ENCODE measurements at places on chromosomes 11 and 22. TPM values are rescaled to one million over a fixed set of nuclear protein-coding genes. Genes with fewer than 3 reads are reported as not detected.

DNA sequence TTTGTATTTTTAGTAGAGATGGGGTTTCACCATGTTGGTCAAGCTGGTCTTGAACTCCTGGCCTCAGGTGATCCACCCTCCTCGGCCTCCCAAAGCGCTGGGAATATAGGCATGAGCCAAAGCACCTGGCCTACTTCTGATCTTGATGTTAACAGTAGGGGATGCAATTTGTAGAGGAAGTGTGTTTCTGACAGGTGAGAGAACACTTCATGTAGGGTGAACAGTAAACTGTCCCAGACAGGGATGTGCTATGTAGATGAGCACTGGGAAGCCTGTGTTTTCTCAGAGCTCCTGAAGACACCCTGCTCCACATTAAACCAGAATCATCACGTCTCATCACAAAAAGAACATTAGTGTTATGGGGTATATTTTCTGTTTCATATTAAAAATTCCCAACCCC, 45.1 kb downstream of the UBASH3B start:
- H3K4me1 ChIP-seq = peaks cover 31% of the 10 kb centered on the region
- H3K4me3 ChIP-seq = no peak overlapping the region
- no peak for DNase-seq
- no peak overlapping the region for H3K27ac ChIP-seq

GRCh38 chr11:10476927-10477689, 22.0 kb downstream of the AMPD3 start:
- H3K27me3 ChIP-seq = no peaks in the 10 kb centered on the region
- H3K27ac ChIP-seq = no peak overlapping the region
- H3K4me1 ChIP-seq = peaks cover 14% of the 10 kb centered on the region
- H3K4me3 ChIP-seq = no peak overlapping the region
- no peak for DNase-seq
- peaks cover 42% of the 10 kb centered on the region for H3K36me3 ChIP-seq

The BIK gene
- total RNA-seq = 2.3 TPM

DNA sequence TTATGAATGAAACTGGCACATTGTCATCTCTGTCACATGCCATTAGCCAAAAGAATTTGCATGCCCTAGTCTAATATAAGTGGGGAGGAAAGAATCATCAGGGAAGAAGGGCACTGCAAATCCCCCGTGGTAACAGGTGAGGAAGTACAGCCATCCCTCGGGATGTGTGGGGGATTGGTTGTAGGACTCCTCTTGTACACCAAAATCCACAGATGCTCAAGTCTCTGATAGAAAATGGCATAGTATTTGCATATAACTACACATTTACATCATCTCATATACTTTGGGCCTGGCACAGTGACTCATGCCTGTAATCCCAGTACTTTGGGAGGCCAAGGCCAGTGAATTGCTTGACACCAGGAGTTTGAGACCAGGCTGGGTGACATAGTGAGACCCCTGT, 109.7 kb downstream of the HIPK3 start:
- H3K27ac ChIP-seq = no peak overlapping the region
- no peaks in the 10 kb centered on the region for H3K36me3 ChIP-seq
- peaks cover 18% of the 10 kb centered on the region for H3K27me3 ChIP-seq
- no peak for DNase-seq

DNA sequence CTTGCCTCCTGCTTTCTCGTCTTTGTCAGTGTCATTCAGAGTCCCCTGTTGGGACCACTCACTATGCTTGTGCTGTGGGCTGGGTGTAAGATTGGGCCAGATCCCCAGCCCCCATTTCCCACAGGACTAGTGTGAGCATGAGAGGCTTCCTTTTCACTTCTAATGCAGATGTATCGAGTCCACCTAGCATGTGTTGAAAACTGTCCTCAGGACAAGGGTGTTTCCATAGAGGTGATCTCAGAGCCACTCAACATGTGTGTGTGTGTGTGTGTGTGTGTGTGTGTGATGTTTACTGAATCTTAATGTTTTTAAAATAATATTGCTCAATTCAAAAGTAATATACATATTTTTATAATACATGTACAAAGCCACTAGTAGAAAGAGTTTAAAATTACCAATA, 11.4 kb upstream of the CD44 start:
- peaks cover 4% of the 10 kb centered on the region for H3K27me3 ChIP-seq
- H3K4me1 ChIP-seq = peaks cover 53% of the 10 kb centered on the region
- DNase-seq = no peak

The OR2AG1 gene
- not detected for total RNA-seq

The CATSPER1 gene
- total RNA-seq = 0.76 TPM

The SMDT1 gene
- total RNA-seq = 53.9 TPM

- peaks cover 9% of the 10 kb centered on the region for H3K4me1 ChIP-seq
- no peak overlapping the region for H3K4me3 ChIP-seq
These were observed 105.1 kb downstream of the RRAS2 start for GRCh38 chr11:14253840-14254239.

- DNase-seq = no peak
- peaks cover 76% of the 10 kb centered on the region for H3K4me1 ChIP-seq
- no peaks in the 10 kb centered on the region for H3K27me3 ChIP-seq
These were observed 6.2 kb downstream of the PICALM start for GRCh38 chr11:86062719-86063118.

DNA sequence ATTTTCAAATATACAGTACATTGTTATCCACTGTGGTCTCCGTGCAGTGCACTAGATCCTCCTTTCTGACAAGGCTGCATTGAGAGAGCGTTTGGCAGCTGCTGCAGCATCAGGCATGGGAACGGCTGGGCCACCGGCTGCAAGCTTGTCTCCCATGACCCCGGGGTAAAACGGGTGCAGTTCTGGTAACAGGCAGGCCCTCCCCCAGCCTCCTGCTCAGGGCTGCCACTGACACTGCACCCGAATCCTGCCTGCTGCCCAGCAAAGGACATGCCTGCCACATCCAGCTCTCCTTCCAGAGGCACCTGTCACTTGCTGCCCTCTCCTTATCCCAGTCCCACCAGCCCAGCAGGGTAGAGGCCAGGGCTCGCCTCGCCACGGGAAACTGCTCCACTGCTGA, 124.5 kb upstream of the TMEM45B start:
- H3K4me3 ChIP-seq = no peak overlapping the region
- no peak for DNase-seq
- H3K27ac ChIP-seq = no peak overlapping the region
- peaks cover 3% of the 10 kb centered on the region for H3K27me3 ChIP-seq

GRCh38 chr22:26921726-26922125, 264.3 kb downstream of the MIAT start:
- no peak for DNase-seq
- no peaks in the 10 kb centered on the region for H3K4me1 ChIP-seq
- H3K27me3 ChIP-seq = no peaks in the 10 kb centered on the region
- no peak overlapping the region for H3K4me3 ChIP-seq

The PANX2 gene
- 0.36 TPM for total RNA-seq

DNA sequence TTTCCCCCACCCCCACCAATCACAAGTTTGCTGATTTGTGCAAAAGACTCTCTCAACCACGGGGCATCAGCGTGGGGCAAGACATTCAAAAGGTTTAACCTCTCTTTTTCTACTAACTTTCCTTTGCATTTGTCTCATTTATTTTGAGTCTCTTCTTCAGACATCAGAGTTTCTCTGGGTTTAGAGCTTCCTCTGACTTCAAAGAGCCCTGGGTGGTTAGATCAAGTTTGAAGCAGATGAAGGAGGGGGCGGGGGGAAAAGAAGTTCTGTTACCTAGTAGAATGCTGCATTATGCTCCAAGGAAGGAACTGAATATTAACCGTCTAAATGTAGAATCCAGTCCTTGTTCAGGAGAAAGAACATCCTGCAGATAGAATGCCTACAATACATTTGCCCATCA, 24.5 kb downstream of the GAS2 start:
- H3K27me3 ChIP-seq = no peaks in the 10 kb centered on the region
- no peak overlapping the region for H3K4me3 ChIP-seq
- no peaks in the 10 kb centered on the region for H3K36me3 ChIP-seq
- H3K27ac ChIP-seq = no peak overlapping the region

- no peak for DNase-seq
- H3K4me3 ChIP-seq = no peak overlapping the region
- peaks cover 1% of the 10 kb centered on the region for H3K27me3 ChIP-seq
- no peak overlapping the region for H3K27ac ChIP-seq
These were observed 595.3 kb downstream of the OPCML start for GRCh38 chr11:132937016-132937415.

DNA sequence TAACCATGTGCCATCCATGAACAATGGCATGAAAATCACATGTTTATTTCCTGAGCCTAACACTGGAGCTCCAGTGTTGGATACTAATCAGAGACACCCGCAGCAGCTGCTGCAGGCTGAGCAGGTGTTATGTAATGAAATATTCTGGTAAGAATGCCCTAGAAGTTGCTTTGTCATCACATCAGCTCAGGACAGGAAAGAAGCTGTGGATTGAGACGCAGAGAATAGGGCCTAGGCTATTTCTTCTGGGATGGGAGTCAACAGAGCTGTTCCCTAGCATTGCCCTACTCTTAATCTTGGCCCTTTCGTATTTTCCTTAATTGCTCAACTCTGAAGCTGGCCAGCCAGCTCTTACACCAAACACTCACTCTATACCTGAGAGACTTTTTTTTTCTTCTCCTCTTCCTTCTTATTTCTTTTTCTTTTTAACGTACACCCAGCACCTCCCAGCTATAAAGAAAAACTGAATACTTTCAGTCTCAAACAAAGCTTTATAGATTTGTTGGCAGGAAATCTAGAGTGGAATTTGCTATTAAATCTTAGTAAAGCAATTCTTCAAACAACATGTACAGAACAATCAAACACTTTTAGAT, 31.9 kb downstream of the RASSF10 start:
- H3K4me1 ChIP-seq = no peaks in the 10 kb centered on the region
- no peak overlapping the region for H3K4me3 ChIP-seq
- DNase-seq = no peak
- no peaks in the 10 kb centered on the region for H3K36me3 ChIP-seq
- no peak overlapping the region for H3K27ac ChIP-seq
- peaks cover 10% of the 10 kb centered on the region for H3K27me3 ChIP-seq

The ARFIP2 gene
- 53.8 TPM for total RNA-seq

DNA sequence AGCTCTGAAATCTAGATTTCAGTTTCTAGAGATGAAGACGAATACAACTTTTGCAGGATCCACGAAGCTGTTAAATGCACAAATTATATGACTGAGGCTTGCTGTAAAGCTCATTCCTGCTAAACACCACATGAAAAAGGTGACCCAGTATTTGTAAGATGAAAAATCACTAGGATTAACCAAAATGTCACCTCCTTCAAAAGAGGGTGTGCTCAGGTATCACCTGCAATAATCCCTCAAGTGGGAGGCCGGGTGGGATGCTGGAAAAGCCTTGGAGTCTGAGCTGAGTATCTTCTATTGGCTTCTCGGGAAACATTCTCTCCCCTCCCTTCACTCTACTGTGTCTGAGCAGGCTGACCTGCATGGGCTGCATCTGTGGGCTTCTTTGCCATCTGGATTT, 195.8 kb downstream of the NELL1 start:
- DNase-seq = no peak
- no peaks in the 10 kb centered on the region for H3K36me3 ChIP-seq
- H3K27me3 ChIP-seq = no peaks in the 10 kb centered on the region

The RIN1 gene
- 0.78 TPM for total RNA-seq

The C22orf31 gene
- total RNA-seq = not detected

GRCh38 chr11:95778699-95779098, 10.9 kb downstream of the FAM76B start:
- peaks cover 53% of the 10 kb centered on the region for H3K36me3 ChIP-seq
- no peak for DNase-seq
- H3K27ac ChIP-seq = no peak overlapping the region

The SMC1B gene
- 0.44 TPM for total RNA-seq

DNA sequence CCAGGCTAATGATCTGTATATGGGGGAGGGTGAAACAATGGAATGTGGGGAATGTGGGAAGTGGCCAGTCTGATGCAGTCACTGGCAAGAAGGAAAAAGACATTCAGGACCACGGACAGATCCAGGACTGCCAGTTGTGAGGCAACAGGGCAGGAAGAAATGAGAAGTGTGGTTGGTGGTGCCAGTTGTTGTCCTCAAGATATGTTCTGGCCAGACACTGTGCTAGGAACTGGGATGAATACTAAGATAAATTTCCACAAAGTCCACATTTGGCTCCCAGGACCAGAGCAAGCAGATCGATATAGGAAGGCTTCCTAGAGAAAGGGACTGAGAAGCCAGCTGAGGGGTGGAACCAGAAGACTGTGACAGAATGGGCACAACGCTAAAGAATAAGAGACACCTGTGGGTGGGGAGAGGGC, 6.8 kb upstream of the TPBGL start:
- no peak overlapping the region for H3K4me3 ChIP-seq
- peaks cover 6% of the 10 kb centered on the region for H3K27me3 ChIP-seq
- no peaks in the 10 kb centered on the region for H3K36me3 ChIP-seq
- no peaks in the 10 kb centered on the region for H3K4me1 ChIP-seq
- DNase-seq = no peak

DNA sequence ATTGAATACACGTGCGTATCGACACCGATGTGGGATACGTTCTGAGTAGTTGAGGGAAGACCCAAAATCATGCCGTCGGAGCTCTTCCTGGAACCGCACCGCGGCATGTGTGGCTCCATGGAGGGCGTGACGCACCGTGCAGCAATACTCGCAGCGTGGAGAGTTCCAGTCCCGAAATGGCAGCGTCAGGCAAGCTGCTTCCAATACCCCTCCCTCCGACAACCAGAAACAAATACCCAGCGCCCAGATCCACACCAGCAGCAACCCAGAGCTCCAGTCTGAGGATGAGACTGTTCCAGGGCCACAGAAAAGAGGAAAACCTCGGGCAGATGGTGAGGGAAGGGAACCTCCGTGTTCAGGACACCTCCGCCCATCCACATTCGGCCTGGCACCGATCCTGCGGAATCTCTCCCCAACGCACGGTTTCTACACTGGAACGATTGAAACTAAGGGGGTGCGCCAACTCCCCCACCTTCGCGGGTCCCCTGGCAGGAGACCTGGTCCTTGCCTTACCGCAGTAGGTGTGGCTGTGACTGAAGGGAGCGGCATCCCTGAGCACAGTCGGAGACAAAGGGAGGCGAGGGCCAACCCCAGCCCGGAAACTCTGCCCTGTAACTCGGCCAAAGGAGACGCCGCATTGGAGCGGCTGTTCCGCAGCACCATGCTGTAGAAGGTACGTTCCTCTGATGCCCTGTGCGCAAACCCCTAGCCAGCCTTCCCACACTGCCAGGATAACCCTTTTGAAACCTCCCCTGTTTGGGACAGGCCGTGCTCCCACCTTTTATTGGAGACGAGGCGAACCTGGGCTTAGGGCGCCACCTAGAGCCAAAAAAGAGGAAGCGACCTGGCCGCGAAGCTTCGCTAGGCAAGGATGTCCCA, 28.2 kb downstream of the DBX1 start:
- no peaks in the 10 kb centered on the region for H3K36me3 ChIP-seq
- H3K4me1 ChIP-seq = peaks cover 14% of the 10 kb centered on the region
- H3K27me3 ChIP-seq = peaks cover 21% of the 10 kb centered on the region
- H3K27ac ChIP-seq = no peak overlapping the region
- H3K4me3 ChIP-seq = peak overlapping the region; percentile 67

The IGF2 gene
- 1.5 TPM for total RNA-seq

GRCh38 chr11:1832211-1832919, 2.4 kb upstream of the SYT8 start:
- H3K4me1 ChIP-seq = no peaks in the 10 kb centered on the region
- DNase-seq = peak; percentile 51
- peaks cover 2% of the 10 kb centered on the region for H3K27me3 ChIP-seq
- no peak overlapping the region for H3K4me3 ChIP-seq
- no peak overlapping the region for H3K27ac ChIP-seq
- H3K36me3 ChIP-seq = no peaks in the 10 kb centered on the region

Measured in activated T-helper 1 cell treated with anti-CD3 and anti-CD28 coated beads, Interleukin-12 subunit alpha, Interleukin-12 subunit beta, Interleukin-2, Interleukin-4 antibody, amounts not matched to agents 30 ng/mL and 10 ng/mL and 1 ng/mL, durations not matched to agents 14 hours and 24 hours and 36 hours (primary cell).